Type B pancreatic cell (in vitro differentiated cells): ENCODE measurements at places on chromosomes 13 and 19. TPM values are rescaled to one million over a fixed set of nuclear protein-coding genes. Genes with fewer than 3 reads are reported as not detected.

- no peak for DNase-seq
Measured at GRCh38 chr19:11458236-11458900, 22.5 kb downstream of the ELAVL3 start.

DNA sequence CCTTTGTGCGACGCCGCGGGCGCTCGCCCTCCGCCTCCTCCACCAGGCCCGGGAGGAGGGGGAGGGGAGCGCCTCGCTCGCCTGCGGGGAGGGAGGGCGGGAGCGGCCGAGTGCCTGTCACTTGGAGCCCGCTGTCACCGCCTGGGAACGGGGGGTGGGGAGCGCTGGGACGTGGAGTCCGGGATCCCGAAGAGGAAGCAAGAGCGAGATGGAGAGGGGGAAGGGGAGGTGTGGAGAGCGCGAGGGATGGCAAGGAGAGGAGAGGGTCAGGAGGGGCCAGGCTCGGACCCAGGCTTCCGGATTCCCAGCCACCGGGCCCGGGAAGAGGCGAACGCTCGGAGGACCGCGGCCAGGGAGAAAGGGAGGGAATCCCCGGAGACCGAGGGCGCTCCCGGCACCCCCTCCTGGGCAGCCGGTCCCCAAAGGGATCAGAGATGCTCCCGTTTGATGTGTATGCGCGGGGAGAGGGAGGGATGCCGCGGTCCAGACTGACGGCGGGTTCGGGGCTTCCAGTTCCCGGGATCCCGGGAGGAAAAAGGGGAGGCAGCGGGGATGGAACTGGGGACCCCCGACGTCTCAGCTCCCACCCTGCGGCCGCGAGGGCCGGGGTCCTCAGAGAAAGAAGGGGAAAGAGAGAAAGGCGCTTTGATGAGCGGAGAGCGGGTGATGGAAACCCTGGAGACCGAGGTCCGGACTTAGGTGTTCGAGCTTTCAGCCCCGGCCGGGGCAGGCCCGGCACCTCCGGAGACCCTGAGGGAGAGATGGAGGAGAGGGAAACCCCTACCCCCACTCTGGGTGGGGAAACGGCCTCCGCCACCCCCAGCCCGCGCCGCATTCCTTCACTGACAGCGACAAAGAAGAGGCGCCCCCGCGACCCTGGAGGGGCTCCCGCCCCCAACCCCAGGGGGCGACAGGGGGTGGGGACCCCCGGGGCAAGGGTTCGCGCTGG lies 4.7 kb upstream of the DPF1 start:
- no peak for DNase-seq

DNA sequence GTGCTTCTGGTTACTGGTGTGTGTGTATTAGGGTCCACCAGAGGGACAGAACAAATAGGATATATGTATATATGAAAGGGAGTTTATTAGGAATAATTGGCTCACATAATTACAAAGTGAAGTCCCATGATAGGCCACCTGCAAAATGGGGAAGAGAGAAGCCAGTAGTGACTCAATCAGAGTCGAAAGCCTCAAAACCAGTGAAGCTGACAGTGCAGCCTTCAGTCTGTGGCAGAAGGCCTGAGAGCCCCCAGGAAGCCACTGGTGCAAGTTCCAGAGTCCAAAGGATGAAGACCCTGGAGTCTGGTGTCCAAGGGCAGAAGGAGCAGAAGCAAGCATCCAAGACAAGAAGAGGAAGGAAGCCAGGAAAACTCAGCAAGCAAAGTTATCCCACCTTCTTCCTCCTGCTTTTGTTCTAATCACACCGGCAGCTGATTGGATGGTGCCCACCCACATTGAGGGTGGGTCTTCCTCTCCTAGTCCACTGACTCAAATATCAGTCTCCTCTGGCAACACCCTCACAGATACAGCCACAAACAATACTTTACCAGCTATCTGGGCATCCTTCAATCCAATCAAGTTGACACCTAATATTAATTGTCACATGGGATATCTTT lies 21.7 kb upstream of the SCEL start:
- no peak for DNase-seq

- DNase-seq, result no peak
Measured at GRCh38 chr19:29871143-29871542, 59.4 kb downstream of the CCNE1 start.

- DNase-seq, result no peak
Measured at GRCh38 chr13:39054112-39054511, 15.9 kb downstream of the NHLRC3 start.

The STOML3 gene
- total RNA-seq, result 0.56 TPM in 1 of 2 replicates, not detected in the other
